NCI-H1105 (cell line): ENCODE measurements at places on chromosomes 1 and 21.

GRCh38 chr1:24021403-24022266 lies 41.5 kb upstream of the SRSF10 start:
- DNase-seq, result no peak

GRCh38 chr1:4048076-4048475 lies 148.0 kb upstream of the C1orf174 start:
- no peak for DNase-seq

GRCh38 chr1:198435056-198435455 lies 105.4 kb downstream of the ATP6V1G3 start:
- DNase-seq, result no peak

DNA sequence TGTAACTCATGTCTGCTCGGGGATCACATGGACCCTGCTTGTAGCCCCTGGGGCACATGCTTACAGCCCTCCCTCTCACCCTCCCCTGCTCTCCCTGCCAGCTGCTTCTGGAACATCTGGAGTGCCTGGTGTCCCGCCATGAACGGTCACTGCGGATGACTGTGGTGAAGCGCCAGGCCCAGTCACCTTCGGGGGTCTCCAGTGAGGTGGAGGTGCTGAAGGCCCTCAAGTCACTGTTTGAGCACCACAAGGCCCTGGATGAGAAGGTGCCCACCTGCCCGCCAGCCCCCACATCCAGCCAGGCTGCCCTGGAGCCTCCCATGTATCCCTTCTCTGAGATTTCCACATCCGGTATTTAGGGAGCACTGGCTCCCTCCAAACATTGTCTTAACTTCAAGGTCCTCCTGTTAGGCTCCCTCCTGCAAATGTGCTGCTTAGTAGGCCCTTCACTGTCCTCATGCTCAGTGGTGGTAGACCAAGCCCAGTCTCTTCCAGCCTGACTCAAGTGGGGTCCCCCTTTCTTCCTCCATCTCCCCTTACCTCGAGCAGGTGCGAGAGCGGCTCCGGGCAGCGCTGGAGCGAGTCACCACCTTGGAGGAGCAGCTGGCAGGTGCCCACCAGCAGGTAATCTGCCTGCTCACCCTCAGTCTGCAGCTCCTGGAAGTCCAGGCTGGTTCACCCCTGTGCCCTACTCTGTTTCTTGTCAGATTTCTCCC lies 17.7 kb downstream of the PPFIA4 start:
- no peak for DNase-seq

DNA sequence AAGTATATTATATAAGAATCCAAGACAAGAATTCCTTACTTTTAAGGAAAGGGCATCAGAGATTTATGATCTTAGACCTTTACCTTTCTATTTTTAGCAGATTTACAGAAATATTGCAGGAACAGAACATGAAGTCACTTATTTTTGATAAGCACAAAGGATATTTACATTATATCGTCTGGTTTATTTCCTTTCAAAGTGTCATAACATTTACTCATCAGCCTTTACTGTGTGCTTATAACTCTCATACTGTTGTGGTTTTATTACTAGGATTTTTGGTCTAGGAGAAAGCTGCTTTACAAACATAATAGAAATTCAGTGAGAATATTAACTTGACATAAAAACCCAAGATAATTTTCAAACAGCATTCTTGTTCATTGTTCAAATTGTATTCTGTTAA lies 47.6 kb downstream of the APP start:
- DNase-seq, result no peak

GRCh38 chr1:156885314-156885713 lies 8.2 kb upstream of the PEAR1 start:
- no peak for DNase-seq

DNA sequence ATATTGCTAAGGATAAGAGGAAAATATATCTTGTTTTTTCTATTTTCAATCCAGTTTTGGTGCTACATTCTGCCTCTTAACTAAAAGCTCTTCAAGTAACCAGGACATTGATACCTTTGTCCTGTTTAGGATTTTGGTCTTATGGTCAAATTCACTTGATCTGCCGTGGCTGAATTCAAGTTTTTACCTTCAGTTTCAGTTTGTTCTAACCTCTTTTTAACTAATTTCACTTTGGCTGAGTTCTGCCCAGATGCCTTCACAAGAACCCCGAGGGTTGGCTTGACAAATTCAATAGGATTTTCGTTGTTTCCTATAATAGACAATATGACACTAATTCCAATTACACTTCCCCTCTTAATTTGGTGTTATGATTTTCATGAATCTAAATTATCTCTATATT lies 84.5 kb upstream of the C1orf21 start:
- DNase-seq, result no peak

- DNase-seq, result no peak
Measured at GRCh38 chr1:213858581-213858980, 129.2 kb upstream of the PROX1 start.

DNA sequence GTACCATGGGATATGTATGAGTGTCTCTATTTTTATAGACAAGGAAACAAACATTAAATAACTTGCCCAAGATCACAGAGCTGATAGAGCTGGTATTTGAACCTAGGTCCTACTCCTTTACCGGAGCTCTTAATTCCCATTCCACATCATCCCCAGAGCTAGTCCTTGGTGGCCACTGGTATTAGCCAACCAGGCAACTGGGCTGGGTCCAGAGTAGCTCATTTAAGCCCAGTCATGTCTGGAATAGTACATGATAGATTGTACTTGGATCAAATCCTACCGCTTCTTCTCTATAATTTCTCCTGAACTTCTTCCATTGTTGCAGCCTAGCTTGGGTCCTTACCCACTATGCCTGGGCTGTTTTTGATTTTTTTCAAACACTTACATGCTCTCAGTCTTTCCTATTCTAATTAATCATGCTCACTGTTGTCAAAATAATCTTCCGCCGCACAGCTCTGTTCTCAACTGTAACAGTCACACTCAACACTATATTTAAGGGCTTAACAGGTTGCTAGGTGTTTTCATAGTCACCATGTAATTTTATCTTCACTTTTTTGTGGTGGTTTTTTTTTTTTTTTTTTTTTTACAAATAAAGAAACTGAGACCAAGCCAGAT lies 80.2 kb downstream of the COLGALT2 start:
- no peak for DNase-seq

DNA sequence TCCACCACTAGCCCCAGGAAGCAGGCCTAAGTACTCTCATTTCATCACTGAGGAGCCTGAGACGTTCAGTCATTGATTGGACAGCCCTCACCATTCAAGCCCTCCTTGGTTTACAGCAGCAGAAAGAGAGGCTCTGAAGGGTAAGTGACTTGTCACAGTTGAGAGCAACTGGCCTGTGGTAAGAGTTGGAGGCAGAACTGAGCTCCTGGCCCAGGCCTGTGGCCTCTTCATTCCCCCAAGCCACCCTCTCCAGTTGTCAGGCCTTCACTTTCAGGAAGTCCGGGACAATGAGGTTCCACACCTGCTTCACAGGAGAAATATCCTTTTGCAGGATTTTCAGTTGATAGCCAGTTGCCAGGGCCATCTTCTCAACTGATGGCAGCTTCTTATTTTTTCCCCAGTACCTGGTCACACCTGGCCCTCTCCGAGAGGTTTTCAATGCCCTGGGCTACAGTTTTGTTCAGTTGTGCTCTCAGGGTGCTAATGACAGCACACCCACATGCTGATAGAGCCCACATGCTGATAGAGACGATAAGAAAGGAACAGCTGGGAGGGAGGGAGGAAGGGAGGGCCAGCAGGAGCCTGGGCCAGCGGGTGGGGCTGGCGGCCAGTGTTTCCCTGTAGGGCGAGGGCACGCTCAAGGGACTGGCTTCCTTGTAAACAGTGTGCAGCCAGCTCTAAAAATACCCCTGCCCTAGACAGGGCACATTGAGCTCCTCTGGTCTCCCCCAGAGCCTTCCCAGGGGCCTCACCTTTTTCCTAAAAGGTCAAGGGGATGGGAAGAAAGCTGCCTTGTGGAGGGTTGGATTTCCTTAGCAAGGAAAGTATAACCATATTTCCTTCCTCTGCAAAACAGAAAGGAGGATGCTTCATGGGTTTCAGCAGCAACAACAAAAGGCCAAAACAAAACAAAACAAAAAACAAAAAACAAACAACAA lies 112.7 kb upstream of the JUN start:
- no peak for DNase-seq

GRCh38 chr21:41226853-41227252 lies 58.9 kb downstream of the BACE2 start:
- no peak for DNase-seq

DNA sequence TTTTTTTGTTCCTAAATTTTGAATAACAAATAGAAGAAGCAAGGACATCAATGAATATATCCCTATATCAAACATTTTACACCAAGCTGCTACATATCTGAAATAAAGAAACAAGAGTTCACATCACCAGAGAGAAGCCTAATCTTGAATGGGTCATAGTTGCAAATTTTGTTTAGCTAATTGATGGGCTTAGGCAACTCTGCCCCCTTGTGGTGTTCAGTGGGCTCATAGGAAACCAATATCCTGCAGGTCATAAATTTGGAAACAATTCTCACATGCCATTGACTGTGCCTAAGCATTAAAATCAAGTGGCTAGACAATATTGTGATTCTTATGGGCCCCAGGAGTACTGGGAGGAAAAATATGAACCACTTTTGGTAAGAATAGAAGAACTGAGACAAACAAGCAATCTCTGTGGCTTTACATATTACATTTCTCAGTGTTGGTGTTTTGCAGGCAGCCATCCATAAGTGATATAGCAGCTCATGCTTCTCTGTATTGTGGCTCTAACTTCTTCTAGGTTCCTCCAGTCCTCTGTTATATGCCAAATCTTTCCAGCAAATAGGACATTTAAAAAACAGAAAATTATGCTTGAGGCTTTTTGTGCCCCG lies 1262.8 kb upstream of the PRMT6 start:
- DNase-seq, result peak; percentile 30

DNA sequence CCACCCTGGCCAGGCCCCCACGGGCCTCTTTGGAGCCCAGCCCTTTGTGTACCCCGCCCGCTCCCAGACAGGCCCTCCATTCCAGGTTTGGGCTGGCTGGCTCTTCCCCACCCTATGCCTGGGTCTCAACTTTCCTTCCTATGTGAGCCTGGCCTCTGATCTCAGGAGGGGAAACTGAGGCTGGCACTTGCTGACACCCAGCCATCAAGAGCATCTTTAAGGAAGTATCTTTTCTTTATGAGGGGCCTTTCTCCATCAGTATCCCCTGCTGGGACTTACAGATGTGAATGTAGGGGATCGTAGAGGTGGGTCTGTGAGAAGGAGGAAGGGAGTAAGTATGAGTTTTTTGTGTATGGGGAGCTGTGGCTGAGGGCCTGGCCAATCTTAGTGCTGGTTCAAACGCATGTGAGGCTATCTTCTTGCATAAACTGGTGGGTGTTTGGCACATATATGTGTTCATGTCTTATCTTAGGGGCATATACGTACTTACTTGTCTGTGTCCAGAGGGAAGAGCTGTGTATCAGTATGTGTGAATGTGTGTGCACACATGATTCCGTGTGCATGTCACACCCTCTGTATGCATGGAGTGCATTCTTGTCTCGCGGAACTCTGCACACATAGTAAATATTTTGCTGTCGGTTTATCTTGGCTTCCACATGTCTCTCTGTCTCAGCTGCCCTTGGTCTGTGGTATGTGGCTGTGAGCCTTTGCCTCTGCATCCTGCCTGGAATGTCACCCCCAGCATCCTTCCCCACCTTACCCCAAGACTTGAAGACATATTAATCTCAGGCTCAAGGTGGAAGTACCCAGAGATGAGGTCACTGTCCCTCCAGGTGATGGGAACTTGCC lies 5.4 kb downstream of the NECTIN4 start:
- DNase-seq, result no peak

DNA sequence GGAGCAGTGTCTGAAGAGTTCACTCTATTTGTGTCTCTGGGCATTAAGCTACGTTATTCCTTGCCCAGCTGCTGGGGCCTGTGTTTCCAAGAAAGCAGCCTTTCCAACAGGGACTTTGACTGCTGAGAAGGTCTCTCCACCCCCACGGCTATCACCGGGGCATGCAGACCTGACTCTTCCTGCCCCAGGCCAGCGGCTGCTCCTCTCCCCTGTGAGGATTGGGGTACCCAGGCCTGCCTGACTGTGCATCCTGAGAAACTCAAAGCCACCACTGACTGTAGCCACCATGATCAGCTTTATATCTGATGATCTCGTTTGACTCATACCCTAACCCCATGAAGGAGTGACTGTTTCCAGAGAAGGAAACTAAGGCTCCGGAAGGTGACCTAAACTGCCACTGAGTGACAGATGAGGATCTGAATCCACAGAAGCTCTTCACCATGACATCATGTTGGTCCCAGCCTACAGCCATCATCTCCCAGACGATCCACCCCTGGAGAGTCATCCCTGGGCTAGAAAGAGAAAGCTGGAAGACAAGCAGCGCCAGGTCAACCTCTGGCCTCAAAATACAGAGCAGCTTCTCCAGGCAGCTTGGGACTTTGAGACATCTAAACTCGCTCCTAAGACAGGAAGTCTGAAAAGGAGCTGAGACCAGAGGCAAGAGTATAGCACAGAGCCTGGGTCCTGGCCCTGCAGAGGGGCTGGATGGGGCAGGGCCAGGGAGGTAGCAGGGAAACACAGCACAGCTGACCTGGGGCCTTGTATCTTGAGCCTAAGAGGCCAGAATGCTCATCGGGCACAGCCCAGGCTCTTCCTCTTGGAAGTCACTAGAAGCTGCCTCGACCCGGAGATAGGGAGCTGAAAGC lies 244.0 kb upstream of the VAMP3 start:
- DNase-seq, result no peak

GRCh38 chr1:228020686-228021354 lies 14.0 kb downstream of the WNT3A start:
- DNase-seq, result no peak

GRCh38 chr1:202272103-202272845 lies 69.5 kb downstream of the UBE2T start:
- no peak for DNase-seq

DNA sequence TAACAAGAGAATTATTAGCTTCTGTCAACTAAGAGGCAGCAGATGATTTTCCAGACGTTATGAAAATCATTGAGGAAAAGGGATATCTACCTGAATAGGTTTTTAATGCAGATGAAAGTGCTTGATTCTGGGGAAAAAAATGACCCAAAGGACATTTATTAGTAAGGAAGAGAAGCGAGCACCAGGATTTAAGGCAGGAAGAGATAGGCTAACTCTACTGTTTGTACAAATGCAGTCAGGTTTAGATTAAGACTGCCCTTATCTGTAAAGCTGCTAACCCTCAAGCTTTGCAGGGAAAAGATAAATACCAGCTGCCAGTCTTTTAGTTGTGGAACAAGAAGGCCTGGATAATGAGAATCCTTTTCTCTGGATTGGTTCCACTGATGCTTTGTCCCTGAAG lies 33.0 kb upstream of the LRIG2 start:
- DNase-seq, result no peak

- DNase-seq, result no peak
Measured at GRCh38 chr1:17207966-17208418, 3.1 kb downstream of the PADI1 start.

- no peak for DNase-seq
Measured at GRCh38 chr1:114010433-114011184, 31.3 kb downstream of the OLFML3 start.
